ENCODE measurements at places on chromosomes 3 and 15. TPM values are rescaled to one million over a fixed set of nuclear protein-coding genes. Genes with fewer than 3 reads are reported as not detected.

GRCh38 chr15:42175671-42176070 lies 19.2 kb upstream of the PLA2G4F start:
- DNase-seq: no peak

AHSG gene
- total RNA-seq: not detected

GRCh38 chr15:74906067-74906449 lies 593 bp downstream of the FAM219B start:
- DNase-seq: no peak

UCN2 gene
- not detected for total RNA-seq

THPO gene
- total RNA-seq: not detected

- no peak for DNase-seq
Observed at GRCh38 chr3:5479229-5479799, 291.8 kb downstream of the EDEM1 start.

GRCh38 chr3:36944012-36944640 lies 728 bp downstream of the TRANK1 start:
- DNase-seq: no peak

DNA sequence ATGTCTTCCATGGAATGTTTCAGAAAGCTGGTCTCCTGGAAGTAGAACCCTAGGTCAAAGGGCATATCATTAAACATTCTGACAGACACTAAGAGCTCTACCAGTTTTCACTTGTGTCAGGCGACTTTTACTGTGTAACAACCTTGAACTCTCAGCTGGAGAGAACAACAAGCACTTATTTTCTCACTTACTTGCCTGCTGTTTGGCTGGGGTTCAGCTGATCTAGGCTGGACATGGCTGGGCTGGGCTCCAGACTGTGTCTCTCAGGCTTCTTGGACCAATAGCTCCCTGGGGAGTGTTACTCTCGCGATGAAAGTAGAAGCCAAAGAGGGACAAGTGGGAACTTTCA lies 527.3 kb downstream of the SHQ1 start:
- DNase-seq: no peak

DNA sequence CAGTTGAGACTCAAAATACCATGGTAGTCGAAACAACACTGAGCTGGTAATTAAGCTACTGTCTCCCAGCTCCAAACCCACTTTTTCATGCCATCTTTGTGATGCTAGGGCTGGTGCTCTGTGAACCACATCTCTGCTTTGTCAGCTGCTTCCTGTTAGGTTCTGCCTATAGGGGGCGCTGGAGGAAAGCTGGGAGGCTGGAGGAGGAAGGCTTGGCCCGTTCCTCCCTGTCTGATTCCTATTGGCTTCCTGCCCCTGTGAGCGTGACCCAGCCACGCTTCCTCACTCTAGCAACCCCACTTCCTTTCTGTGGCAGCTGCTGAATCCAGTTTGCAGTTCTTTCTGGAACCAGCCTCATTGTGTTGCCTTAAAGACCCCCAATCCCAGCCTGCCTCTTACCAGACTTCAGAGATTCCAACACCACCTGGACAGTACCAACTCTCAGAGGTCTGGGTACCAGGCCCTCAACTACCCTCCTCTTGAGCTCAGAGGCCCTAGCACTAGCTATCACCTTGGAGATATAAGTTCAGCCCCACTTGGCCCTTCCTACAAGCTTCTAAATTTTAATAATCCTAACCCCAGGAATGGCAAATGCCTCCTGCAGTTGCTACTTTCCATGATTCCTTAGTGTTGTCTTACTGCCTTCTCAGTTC lies 120.9 kb downstream of the ERC2 start:
- DNase-seq: no peak

SERINC4 gene
- 0.24 TPM for total RNA-seq

- DNase-seq: no peak
Observed at GRCh38 chr3:101379658-101380376, 59.4 kb upstream of the IMPG2 start.
